COLO829 (cell line): ENCODE measurements at places on chromosomes 12 and 14.

GRCh38 chr14:88522393-88522792 is 32.4 kb downstream of the PTPN21 start:
- DNase-seq: no peak

- DNase-seq: no peak
These were observed 219.6 kb upstream of the TMTC1 start for GRCh38 chr12:30003321-30003720.

DNA sequence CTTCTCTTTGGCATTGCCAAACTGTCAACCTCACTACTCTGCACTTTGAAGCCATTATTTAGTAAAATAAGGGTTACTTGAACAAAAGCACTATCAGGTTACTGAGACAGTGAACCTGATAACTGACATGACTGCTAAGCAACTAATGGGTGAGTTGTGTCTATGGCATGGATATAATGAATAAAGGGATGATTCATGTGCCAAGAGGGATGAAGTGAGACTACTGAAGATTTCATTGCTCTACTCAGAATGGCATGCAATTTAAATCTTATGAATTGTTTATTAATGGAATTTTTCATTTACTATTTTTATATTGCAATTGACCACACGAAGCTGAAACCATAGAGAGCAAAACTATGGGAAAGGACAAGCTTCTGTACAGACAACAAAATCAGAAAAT is 74.4 kb downstream of the CEP128 start:
- no peak for DNase-seq

GRCh38 chr14:67514650-67515385 is 18.3 kb upstream of the PLEKHH1 start:
- DNase-seq: no peak

- DNase-seq: no peak
These were observed 78.0 kb upstream of the SSTR1 start for GRCh38 chr14:38129705-38130104.

GRCh38 chr14:79515158-79515557 is 696.1 kb downstream of the DIO2 start:
- no peak for DNase-seq

GRCh38 chr12:44627387-44628166 is 248.5 kb downstream of the NELL2 start:
- DNase-seq: no peak

DNA sequence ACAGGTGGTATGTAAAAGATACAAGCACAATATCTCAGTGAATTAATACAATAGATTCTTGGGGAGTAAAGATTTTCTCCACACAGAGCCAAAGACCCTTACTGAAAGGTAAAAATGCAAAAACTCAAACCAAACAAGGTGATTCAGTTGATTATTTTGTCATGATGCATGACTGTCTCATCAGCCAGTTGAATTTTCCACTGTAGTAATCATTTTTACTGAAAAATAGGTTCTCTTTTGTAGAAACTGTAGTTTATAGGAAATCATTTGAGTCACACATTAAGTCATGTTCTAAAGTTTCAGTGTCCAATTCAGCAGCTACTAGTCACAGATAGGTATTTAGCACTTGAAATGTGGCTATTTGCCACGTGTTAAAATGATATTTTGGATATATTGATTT is 53.6 kb downstream of the PPFIA2 start:
- DNase-seq: no peak

- no peak for DNase-seq
These were observed 535.8 kb downstream of the PRKD1 start for GRCh38 chr14:29391801-29392200.

- peak; percentile 74 for DNase-seq
These were observed 42.2 kb downstream of the TAOK3 start for GRCh38 chr12:118330421-118331018.

DNA sequence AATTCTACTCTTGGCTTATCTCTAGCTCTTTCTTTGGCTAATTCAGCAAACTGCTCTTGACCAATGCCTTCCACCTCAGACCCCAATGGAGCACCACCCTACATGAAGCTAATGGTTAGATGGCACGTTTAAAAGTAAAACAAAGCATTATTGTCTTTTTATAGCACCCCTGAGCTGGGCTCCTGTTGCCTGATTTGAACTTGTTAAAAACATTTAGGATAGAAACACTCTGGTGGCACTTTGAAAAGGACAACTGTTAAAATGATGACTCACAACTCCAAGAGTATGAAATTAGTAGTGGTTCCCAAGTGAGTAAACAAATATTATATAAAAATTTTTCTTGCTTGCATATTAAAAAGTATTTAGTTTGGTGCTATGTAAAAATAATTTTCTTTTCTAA is 299.6 kb upstream of the DCN start:
- no peak for DNase-seq

DNA sequence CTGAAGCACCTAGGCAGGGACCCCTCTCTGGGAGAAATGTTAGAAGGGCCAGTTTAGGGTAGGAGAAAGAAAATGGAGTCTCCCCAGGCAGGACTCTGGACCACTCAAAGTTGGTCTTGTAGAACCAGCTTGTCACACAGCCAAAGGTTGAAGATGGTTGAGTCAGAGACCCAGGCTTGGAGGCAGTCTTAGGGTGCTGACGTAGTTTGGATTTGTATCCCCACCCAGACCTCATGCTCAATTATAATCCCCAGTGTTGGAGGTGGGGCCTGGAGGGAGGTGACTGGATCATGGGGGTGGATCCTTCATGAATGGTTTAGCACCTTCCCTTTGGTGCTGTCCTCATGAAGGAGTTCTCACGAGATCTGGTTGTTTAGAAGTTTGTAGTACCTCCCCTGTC is 121.2 kb downstream of the CRACR2A start:
- no peak for DNase-seq

GRCh38 chr14:68509188-68509983 is 283.5 kb downstream of the ZFP36L1 start:
- DNase-seq: no peak

- no peak for DNase-seq
These were observed 1.5 kb upstream of the VAMP1 start for GRCh38 chr12:6471989-6472360.

DNA sequence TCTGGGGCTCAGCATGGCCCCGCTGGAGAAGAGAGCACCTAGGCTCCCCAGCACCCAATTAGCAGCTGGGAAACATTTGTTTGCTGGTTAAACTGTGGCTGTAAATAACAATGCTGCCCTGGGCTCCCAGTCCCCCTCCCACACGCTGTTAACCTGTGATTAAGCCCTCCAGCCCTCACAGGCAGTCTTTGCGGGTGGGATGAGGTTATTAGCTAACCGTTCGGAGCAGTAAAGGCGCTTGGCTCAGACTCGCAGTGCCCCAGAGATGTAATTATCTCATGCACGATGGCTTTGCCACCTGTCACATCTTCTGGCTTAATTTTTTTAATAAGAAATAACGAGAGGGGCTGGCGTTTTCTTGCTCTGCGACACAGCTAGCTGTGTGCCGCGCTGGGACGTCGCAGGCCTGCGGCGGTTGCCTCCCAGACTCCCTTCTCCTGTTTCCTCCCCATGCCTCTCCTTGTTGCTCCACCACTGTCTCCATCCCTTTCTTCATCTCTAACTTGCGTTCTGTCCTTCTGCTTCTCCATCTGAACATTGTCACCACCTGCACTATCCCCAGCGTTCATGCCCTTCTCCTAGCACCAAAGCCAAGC is 239.2 kb upstream of the FKBP4 start:
- no peak for DNase-seq

DNA sequence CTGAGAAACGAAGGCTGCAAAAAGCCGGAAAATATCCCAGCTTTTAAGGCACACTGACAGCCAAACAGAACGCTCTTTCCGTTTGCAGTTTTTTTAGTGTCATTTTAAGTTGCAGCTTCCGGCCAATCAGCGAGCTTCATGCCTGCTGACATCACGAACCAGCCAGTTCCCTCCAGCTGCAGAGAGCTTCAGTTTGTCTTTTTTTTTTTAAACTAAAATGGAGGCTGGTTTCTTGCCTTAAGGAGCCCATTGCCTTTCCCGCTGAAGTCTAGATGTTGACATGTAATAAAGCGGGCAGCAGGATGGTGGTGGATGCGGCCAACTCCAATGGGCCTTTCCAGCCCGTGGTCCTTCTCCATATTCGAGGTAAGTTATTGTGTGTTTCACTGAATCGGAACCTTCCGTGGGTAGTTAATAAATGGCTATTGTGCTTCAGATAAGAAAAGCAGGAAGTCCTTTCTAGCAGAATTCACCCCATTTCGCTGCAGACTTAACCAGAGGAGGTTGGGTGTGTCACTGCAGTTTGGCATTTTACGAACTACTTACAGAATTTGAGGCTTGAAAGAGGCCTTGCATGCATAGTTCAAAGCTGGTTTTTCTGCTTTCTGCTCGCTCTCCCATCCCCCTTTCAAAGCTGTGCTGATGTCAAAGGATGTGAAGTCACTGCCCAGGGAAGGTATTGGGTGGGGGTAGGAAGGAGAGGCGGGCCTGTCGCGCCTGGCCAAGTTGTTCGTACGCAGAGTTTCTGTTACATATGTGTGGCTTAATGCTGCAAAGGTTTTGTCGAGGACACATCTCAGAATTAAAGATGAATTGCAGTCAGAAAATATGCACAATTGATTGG is 48.4 kb downstream of the PPP2R5C start:
- peak; percentile 82 for DNase-seq

- no peak for DNase-seq
These were observed 16.9 kb upstream of the TFCP2 start for GRCh38 chr12:51189790-51190355.

DNA sequence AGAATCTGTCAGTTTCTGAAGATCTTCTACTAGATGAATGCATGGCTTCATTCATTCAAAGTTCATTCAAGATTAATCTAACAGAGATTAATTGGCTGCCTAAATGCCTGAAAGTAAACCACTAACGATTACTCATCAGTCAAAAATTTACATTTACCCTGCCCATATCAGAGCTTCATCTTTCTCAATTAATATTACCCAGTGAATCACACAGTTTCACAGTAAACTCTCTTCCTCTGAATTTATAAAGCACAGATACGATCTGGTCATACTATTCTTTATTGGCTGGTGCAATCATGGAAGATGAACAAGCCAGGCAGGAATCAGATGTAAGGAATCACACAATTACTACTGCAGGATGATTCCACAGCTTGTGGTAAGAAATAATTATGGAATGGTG is 377.7 kb downstream of the SLC16A7 start:
- DNase-seq: peak; percentile 87
